Neuronal stem cell (in vitro differentiated cells): ENCODE measurements at places on chromosomes 7 and 10.

- H3K4me3 ChIP-seq: no peak overlapping the region
- no peaks in the 10 kb centered on the region for H3K36me3 ChIP-seq
- H3K27ac ChIP-seq: no peak overlapping the region
- H3K4me1 ChIP-seq: peaks cover 4% of the 10 kb centered on the region
- no peak for DNase-seq
Measured at GRCh38 chr10:34664706-34665105, 150.4 kb downstream of the PARD3 start.

GRCh38 chr7:103870664-103871063 lies 118.8 kb downstream of the RELN start:
- DNase-seq: no peak
- H3K36me3 ChIP-seq: no peaks in the 10 kb centered on the region
- H3K27ac ChIP-seq: no peak overlapping the region

GRCh38 chr7:34596887-34597286 lies 61.1 kb upstream of the NPSR1 start:
- H3K27me3 ChIP-seq: no peaks in the 10 kb centered on the region
- no peak for DNase-seq
- no peak overlapping the region for H3K27ac ChIP-seq
- H3K36me3 ChIP-seq: no peaks in the 10 kb centered on the region
- H3K4me1 ChIP-seq: no peaks in the 10 kb centered on the region
- no peak overlapping the region for H3K4me3 ChIP-seq

DNA sequence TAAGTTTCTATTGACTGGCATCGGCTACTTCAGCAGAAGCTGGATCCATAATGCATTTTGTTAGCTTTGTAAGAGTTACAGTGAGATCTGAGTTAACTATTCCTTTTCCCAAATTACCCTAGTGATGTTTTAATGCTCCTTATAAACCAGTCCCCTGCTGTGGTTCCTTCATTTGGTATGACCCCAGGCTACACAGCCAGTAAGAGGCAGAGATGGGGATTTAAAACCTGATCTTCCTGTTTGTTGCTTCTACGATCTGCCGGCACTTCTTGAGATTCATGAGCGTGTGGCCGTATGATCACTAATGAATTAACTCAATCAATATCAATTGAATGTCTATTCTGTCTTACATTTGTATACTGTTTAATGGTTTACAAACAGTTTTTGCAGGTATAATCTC lies 86.1 kb downstream of the CACNB2 start:
- no peaks in the 10 kb centered on the region for H3K27me3 ChIP-seq
- no peak for DNase-seq
- no peak overlapping the region for H3K27ac ChIP-seq
- no peaks in the 10 kb centered on the region for H3K4me1 ChIP-seq

- no peak overlapping the region for H3K4me3 ChIP-seq
- peaks cover 4% of the 10 kb centered on the region for H3K36me3 ChIP-seq
- peaks cover 2% of the 10 kb centered on the region for H3K4me1 ChIP-seq
- H3K27ac ChIP-seq: no peak overlapping the region
Measured at GRCh38 chr7:130400120-130400572, 19.9 kb downstream of the CPA1 start.

DNA sequence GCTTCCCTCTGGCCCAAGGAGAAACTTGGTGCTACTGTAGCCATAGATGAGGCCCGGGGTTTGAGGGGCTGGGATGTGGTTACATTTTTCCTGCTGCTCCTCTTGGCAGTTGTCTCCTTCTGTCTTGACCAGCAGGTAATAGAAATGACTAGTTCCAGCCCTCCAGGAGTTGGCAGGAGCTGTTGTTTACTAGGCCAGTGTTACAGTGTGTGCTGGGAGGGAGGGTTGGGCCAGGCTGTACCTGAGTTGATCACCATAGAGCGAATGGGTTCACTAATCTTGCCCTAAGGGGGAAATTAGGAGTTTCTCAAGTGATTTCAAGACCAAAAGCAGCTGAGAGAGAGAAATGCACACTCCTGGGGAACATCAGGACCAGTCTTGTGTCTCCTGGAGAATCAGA lies 34.9 kb downstream of the PAX2 start:
- no peaks in the 10 kb centered on the region for H3K4me1 ChIP-seq
- no peak overlapping the region for H3K27ac ChIP-seq
- H3K36me3 ChIP-seq: no peaks in the 10 kb centered on the region
- no peak overlapping the region for H3K4me3 ChIP-seq

DNA sequence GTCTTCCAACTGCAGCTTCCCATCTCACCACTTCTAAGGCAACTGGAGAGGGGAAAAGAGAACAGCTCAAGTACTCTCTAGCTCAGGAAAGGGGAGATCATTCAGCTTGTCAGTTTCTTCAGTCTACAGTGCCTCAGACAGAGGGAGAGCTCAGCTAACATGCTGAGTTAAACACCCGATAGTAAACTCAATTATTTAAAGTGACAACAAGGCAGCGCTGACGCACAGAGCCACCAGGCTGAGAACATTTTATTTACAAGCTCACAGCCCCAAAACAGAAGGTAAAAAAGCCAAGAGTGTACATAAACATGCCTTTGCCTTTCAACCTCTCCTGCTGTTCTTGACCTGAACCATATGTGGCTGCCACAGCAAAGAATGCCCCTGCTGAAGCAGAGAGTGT lies 10.1 kb upstream of the CUZD1 start:
- H3K27me3 ChIP-seq: no peaks in the 10 kb centered on the region
- H3K27ac ChIP-seq: no peak overlapping the region
- H3K36me3 ChIP-seq: no peaks in the 10 kb centered on the region
- H3K4me3 ChIP-seq: no peak overlapping the region
- H3K4me1 ChIP-seq: peaks cover 1% of the 10 kb centered on the region
- no peak for DNase-seq

DNA sequence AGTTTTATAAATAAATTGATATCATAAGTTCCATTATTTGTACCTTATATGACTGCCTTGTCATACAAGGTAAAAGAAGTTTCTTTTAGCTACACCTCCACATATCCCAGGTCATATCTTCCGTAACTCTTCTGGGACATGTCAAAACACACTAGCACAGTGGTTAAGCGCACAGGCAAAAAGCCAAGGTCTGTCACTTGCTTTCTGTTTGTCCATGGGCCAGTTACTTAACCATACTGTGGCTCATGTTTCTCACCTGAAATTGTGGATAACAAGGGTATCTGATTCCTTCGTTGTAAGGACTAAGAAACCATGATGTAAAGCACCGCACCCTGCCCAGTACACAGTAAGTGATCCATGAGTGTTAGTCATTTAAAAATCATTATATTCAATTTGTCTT lies 56.2 kb downstream of the SEMA3D start:
- H3K27ac ChIP-seq: no peak overlapping the region
- no peaks in the 10 kb centered on the region for H3K27me3 ChIP-seq
- no peaks in the 10 kb centered on the region for H3K4me1 ChIP-seq
- no peak for DNase-seq
- no peaks in the 10 kb centered on the region for H3K36me3 ChIP-seq
